BJ (cell line): ENCODE measurements at places on chromosomes 1 and 21. TPM values are rescaled to one million over a fixed set of nuclear protein-coding genes. Genes with fewer than 3 reads are reported as not detected.

GRCh38 chr1:62333441-62333840, 14.2 kb upstream of the KANK4 start:
- DNase-seq, result no peak

GRCh38 chr1:237910834-237911233, 20.1 kb upstream of the ZP4 start:
- no peak for DNase-seq

GRCh38 chr1:196660852-196661251, 9.0 kb downstream of the CFH start:
- no peak for DNase-seq

DNA sequence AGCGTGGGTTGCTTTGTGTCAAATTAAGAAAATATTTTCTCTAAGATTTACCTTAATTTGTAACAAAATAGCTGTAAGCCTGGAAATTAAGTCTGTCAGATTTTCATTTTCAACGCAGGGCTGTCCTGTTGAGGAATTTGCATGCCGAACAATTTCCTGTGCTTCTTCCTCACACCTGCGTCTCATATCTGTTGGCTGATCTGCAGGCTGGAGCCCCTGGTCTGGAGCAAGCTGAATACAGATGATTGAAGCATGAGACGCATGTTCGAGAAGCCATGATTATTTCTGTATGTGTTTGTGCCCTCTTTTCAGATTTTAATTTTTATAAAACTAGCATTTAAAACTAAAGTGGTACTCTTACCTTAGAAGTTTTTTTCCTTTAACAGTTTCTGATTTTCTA, 9.8 kb downstream of the MIXL1 start:
- DNase-seq, result no peak

GRCh38 chr1:29475326-29475725, 239.0 kb downstream of the PTPRU start:
- DNase-seq, result no peak

DNA sequence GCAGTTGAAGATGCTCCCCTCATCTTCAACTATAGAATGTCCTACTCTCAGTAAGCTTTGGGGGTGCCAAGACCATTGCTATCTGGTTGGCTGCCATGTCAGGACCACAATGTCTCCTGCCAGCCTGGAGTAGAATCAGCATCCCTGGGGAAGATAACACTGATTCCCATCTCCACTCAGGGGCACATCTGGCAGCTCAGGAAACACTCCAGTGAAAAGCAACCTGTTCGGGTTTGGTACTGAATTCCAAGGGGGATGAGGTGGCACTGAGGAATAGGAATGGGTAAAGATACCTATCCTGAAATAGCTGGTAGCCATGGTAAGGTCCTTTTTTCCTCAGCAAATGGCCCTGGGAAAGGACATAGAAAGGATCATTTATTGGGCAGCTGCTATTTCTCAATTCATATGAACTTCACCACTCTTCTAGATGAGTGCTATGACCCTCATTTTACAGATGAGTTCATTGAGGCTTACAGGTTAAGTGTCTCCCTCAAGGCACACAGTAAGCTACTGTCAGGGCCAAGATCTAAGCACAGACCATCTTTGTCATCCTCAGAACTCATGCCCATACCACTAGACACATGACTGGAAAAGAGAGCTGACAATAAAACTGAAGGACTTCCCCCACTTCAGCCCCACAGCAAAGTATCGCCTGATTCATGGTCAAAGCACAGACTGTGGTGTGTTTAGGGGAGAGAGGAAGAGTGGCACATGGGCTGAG, 31.4 kb downstream of the AK2 start:
- DNase-seq, result no peak

The TEKT2 gene
- 0.10 and 0.16 TPM in 2 replicates for polyA plus RNA-seq

The BATF3 gene
- polyA plus RNA-seq, result 1.5 and 1.7 TPM in 2 replicates
